ENCODE measurements at places on chromosomes 12 and 14.

GRCh38 chr12:22334410-22335100, at the start of gene ST8SIA1:
ST8SIA1 (minus strand) TSS chr12:22334707; CDS start chr12:22334232, 475 bp downstream.
- DNase-seq: peak; percentile 58

- no peak for DNase-seq
Observed at GRCh38 chr14:90088176-90088575, 26.4 kb downstream of the KCNK13 start.

DNA sequence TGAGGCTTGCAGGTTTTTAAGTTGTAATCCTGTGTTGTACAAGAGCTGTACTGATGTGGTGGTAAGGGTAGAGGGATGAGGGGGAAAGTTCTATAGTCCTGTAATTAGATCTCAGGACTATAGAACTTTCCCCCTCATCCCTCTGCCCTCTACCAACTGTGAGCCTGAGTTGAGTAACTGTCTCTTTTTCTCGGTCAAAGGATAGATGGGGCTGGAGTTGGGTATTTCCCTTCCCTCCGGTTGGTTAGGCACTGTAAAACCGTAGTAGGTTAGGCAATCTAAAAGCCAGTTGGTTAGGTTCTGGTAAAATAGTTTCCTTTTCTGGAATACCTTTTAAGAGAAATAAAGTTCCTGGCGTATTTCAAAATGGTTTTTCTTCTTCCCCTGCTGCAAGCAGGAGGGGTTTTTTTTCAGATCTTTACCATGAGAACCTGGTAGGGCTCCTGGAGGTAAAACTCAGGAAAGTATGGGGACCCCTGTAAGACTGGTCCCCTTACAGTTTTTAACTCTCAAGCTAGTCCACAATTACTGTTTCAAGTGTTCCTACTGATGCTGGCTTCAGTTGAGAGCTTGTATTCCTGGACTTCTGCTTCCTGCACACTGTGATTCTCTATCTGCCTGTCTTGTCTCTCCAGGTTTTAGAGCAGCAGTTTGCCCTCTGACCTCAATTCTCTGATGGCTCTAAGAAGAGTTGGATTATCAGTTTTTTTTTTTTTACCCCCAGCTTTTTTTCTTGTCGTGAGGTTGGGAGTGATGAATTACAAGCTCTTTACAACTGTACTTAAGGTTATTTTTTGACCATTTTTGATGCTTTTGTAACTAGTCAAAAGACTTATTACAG, 58.7 kb downstream of the FUT8 start:
- DNase-seq: no peak

DNA sequence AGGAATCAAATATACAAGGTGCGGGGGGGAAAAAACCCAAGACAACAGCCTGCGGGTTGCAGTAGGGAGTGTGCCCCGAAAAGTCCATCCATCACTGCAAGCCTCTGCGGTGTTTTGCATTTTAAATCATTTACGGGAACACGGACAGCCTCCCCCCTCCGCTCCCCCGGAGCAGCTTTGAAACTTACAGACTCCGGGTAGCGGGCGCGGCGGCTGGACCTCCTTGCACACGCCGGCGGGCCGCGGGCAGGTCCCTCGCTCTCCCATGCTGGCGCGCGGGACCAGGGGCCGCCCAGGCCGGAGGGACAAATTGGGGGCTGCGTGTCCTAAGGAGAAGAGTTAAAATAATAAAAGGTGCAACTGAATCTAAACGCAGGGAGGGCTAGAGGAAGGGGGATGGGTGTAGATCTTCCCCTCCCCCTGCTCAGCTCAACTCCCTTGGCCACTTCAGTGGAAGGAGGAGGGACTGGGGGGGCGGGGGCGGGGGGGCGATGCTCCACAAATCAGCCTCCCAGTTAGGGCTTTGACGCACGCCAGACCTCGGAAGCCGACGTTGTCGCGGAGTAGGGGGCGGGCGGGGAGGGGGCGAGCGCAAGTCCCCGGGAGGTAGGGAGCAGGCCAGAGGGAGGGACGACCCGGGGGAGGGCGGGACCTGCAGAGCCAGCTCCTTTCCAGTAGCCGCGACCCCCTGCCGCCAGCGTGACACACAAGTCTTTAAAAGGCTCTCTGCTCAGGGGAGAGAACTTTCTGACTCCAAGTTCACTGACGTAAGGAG, at the start of gene KCNJ8:
TSS of gene KCNJ8 (minus strand) at position 349 of the 775 bp plus-strand sequence. CDS start 1,090 bp downstream, outside the sequence.
- DNase-seq: peak; percentile 2

GRCh38 chr14:75915045-75915444, 66.8 kb downstream of the TGFB3 start:
- no peak for DNase-seq

GRCh38 chr12:13390381-13390861, 193.9 kb downstream of the EMP1 start:
- no peak for DNase-seq

- DNase-seq: peak; percentile 97
Observed at GRCh38 chr14:75002392-75003249, at the start of gene EIF2B2. EIF2B2 (plus strand) TSS chr14:75002921; CDS start chr14:75002991, 70 bp downstream.

DNA sequence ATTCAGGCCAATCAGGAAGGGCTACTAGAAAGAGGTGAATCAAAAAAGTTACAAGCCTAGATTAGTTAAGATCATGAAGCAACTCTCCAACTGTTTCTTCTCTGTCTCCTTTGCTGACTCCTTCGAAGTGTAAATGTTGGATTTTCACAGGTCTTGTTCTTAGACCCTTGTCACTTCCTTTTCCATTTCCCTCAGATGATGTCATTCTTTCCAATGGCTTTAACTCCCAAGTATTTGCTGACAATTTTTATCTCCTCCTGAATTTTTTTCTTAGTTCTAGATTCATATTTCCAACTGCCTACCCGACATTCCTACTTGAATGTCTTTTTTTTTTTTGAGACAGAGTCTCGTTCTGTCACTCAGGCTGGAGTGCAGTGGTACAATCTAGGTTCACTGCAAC, 10.8 kb downstream of the GAS2L3 start:
- DNase-seq: no peak

DNA sequence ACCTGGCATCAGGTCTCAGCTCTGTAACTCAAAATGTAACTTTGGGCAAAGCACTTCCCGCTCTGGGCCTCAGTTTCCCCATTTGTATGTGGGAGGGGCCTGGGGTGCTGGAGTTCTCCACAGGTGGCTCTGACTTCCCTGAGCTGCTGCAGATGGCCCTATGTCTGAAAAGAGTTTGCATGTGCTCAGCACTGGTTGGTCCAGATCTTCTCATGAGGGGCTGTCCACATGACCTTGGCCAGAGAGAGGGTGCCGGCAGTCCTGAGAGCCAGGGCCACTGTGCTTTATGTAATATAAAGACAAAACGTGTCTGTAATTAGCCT, 7.2 kb upstream of the CACNA2D4 start:
- no peak for DNase-seq

DNA sequence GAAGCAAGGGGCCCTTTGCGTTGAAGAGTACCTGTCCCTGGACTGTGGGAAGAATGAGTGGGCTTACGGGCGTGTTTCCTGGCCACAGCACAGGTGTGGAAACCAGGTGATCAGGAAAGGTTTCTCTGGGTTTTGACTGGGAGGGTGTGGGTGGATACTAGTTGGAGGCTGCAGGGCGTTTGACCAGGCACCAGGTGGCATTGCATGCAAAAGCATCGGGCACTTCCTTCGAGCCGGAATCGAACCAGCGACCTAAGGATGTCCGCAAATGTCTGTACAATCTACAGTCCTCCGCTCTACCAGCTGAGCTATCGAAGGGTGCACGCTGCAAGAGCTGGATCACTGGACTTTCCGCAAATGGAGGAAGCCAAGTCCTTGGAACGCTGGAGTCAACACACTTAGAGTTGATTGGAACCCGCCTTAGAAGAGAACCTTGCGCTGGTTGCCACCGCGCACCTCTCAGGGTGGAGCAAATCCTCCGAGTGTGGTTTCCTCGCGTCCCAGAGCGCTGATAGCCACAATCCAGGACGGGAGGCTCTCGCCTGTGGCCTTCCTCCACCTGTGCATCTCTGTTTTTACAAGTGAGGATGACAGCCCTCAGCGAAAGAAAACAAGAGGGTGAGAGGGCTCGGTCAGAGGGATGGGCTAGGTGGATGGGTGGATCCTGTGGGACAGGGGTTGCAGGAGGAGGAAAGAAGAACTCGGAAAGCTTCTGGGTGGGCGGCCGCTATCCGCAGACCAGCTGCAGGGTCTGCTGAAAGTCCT, 21.2 kb upstream of the RNASE4 start:
- peak; percentile 54 for DNase-seq

DNA sequence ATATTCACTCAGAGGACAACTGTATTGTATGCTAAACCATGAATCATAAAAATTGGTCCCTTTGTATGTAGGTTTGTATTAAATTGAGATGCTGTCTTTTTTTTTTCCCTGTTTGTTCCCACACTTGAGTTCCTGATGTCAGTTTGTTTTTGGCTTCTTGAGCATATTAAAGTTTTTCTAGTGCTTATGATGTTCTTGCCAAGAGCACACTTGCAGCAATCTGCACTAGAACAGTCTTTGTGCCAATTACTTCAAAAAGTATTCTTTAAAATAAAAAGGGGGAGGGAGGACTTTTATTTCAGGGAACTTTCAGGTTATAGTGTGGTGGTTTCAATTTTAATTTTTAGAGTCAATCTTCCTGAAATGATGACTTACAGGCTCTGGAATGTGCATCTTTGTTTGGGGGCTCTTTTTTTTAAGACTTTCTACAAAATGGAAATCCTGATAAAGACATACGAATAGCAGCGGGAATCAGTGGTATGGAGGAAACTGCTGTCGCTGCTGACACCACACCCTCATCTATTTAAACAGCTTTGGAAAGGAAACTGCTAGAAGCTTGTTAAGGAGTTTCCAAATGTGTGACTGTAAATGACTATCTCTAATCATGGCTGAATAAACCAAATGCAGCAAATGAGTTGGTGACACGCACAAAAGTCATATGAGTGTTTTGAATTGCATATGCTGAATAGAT, 188.6 kb downstream of the EGLN3 start:
- no peak for DNase-seq

- DNase-seq: no peak
Observed at GRCh38 chr12:109910969-109911348, 10.9 kb downstream of the TCHP start.

GRCh38 chr12:2335513-2335912, 282.7 kb downstream of the CACNA1C start:
- no peak for DNase-seq

DNA sequence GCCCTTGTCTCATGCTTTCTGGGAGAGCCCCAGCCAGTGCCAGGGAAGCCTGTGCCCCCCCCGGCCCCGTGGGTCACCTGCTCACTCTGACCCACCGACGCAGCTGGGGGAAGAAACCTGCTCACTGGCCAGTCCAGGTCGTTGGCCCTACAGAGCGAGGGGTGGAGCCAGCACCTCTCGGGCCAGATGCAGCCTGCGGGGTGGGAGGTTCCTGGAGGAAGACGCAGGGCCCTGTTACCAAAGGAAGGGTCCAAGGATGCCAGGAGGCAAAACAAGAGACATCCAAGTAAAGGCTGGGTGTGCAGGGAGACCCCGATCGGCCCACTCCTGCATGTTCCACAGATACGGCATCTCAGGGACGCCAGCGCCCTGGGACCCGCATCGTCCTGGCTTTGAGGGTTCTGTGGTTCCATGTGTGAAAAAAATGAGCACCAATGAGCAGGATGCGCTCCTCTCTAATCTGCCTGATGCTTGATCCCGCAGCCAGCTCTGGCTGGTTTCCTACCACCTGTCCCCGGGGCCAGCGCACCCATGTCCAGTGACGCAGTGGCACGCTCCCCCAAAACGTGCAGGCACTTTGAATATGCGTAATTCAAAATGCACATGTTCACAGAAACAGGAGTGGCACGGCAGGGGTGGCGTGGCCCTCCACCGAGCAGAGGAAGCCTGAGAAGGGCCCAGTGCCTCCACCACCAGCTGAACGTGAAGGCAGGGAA, 66.0 kb upstream of the GALNT9 start:
- DNase-seq: no peak

DNA sequence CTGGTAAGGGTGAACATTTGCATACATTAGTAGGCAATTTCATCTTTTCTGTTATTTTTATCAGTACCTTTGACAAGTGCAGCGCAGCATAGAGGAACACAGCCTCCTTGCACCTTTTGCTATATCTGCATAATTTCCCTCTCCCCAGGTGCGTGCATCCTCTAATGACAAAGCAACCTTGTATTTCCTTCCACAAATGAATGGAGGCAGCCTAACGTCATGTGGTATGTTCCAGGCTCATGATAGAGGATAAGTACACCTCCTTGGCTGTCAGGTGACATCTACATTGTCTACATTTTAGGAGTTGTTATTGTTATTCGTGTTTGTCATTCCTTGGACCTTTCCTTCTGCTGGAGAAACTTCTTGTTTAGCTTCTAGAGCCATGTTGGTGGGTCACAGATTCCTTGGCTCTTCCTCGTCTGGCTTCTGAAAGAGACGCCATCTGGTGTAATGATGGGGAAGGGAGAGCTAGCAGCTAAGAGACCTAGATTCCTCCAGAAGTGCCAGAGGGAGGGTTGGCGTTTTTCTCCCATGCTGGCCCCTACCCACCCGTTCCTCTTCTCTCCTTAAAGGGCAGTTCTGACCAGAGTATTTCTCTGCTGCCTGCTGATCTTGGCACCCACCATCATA, 37.0 kb downstream of the EVL start:
- no peak for DNase-seq

DNA sequence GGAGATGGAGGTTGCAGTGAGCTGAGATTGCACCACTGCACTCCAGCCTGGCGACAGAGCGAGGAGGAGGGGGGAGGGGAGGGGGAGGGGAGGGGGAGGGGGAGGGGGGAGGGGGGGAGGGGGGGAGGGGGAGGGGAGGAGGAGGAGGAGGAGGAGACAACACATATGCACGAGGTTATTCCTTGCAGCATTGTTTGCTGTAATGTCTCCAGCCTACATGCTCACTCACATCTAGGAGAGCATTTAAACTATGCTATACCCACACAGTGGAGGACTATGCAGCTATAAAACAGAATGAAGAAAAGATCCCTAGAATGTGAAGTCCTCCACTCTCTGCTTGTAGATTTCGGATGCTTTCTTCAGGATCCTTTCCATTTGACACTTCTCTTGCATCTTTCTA, 3.5 kb upstream of the HIGD1C start:
- DNase-seq: no peak

DNA sequence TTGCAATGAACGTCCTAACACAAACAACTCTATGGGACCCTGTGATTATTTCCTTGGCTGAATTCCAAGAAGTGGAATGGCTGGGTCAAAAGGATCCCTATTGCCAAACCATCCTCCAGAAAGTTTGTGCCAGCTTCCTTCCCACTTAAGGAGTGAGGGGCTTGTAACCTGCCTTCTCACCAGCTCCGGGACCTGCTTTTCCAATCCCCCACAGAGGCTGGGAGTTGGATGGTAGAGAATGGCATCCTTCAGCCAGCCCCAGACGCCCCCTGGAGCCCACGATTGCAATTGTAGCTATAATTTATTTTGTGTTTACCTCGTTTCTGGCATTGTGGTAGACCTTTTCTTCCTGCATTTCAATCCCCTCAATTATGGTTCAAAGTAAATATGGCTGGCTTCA, 9.7 kb upstream of the ZDHHC22 start:
- peak; percentile 36 for DNase-seq

DNA sequence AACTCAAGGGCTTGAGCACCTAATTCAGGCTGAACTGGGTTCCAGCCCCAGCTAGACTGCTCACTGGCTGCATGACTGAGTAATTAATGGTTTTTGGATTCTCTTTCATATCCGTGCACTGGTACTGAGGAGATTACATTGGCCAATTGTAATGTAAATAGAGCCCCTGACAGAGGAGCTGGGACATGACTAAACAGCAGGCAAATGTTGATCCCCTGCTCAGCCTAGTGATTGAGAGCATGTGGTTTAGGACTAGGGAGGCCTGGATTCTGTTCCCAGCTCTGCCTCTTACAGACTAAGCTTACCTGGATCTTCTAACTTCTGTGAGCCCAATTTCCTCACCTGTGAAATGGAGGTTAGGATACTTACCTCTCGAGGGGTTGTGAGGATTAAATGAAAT, 204.3 kb downstream of the ESR2 start:
- no peak for DNase-seq

GRCh38 chr14:98867146-98867545, 404.9 kb downstream of the BCL11B start:
- DNase-seq: no peak
